Activated CD8-positive, alpha-beta memory T cell treated with anti-CD3 and anti-CD28 coated beads, Interleukin-2, amount 10 ng/mL, durations not matched to agents 7 days and 5 days (primary cell): ENCODE measurements at places on chromosomes 5 and 9. TPM values are rescaled to one million over a fixed set of nuclear protein-coding genes. Genes with fewer than 3 reads are reported as not detected.

Gene IZUMO3
- total RNA-seq, result not detected

Gene CDKN2B-AS1
- total RNA-seq, result 3.3 TPM

DNA sequence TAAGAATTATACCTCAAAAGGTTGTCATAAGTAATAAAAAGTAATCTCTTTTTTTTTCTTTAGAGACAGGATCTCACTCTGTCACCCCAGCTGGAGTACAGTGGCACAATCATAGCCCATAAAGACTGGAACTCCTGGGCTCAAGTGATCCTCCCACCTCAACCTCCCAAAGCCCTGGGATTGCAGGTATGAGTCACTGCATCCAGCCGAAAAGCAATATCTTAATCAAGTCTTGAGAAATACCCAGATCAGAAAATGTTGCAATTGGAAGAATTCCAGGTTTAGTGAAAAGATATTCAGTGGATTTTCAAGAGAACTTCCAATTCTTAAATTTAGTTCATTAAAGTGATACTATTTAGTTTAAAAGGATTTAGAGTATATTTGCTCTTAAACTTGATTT lies 40.9 kb upstream of the IDNK start:
- peaks cover 1% of the 10 kb centered on the region for H3K36me3 ChIP-seq
- no peaks in the 10 kb centered on the region for H3K27me3 ChIP-seq
- DNase-seq, result no peak
- H3K4me3 ChIP-seq, result no peak overlapping the region

DNA sequence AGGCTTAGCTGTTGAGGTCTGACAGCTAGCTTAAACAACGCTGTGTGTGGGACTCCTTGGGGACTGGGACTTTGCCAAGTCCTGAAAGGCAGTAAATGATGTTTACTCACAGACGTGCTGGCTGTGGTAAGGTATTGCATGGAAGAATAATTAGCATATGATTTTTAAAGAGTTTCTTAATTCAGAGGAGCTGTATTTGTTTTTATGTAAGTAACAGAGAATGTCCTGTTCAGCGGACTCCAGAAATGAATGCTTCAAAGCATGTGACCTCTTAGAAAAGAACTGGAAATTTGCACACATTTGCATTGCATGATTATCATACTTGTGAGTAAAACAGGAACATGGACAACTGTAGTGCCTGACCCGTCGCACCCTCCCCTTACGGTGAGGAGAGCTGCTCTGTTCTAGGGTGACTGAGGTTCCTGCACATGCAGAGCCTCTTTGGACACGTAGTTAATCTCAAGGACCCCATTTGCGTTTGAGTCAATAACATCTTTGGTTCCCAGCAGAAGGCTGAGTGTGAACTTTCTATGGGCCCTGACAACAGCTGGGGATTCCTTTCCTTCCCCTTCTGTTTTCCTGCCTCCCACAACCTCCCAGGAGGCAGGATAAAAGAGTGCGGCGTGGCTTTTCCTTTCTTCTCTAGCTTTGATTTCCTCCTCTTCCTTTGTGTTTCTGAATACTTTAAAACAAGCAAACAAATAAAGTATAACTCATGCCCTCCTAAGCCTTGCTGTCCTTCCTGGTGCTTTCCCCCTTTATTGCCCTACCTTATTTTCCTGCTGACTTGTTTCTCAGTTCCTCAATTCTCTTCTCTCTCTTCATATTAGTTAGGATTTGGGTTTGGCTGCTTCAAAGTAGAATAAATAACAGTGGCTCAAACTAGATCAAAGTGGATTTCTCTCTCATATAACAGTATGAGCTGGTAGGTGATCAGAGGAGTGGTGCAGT lies 157.2 kb upstream of the CD180 start:
- peaks cover 8% of the 10 kb centered on the region for H3K27me3 ChIP-seq
- H3K27ac ChIP-seq, result no peak overlapping the region
- no peak for DNase-seq
- peaks cover 2% of the 10 kb centered on the region for H3K36me3 ChIP-seq
- H3K4me1 ChIP-seq, result peaks cover 9% of the 10 kb centered on the region
- no peak overlapping the region for H3K4me3 ChIP-seq

DNA sequence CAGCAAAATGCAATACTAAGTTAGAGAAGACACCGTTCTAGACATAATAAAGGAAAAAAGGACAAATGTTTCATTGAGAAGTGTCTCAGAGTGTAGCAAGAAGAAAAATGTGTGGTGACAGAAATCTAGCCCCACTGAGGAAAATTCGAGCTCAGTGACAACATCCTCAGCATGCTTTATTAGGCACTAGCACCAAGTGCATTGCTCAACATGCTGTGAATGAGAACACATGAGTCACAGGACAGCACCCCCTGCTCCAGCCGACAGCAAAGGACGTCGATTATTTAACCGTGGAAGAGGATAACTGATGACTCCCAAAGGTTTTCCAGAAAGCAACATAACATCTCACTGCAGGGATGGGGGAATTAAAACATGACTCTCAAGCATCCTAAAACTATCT lies 182.7 kb downstream of the GNAQ start:
- DNase-seq, result no peak
- H3K27ac ChIP-seq, result no peak overlapping the region
- H3K36me3 ChIP-seq, result no peaks in the 10 kb centered on the region
